COLO829 (cell line): ENCODE measurements at places on chromosomes 1 and 21.
A peak's percentile ranks its signal among the peaks of the same experiment; 100 is the strongest.

DNA sequence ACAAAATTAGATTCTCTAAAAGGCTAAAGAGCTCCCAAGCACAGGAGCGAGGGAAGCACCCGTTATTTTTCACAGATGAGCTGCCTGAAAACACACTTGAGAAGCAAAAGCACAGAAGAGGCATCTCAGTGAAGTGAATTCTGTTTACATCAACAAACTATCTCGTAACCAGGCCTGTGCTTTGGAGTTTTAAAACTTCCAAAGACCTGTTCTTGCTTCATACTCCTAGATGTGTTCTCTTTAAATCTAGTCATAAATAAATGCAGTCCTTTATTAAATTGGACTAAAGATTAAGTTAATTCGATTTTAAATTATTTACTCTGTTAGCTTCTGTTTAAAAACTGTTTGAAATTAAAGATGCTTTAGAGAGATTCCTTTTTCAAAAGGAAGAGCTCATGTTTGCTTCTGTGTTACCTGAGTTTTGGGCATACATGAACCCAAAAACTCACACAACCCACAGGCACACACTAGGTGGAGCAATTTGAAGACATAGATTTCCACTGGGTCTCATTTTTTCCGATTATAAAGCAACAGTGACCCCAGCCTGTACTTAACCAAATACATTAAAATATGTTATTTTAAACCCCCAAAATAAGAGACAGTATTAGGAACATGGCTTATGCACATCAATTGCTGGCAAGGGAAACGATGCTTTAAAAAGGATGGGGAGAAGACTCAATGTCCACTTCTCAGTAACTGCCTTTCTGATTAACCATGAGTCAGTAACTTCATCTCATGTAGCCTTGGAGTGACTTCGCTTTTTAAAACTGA, 648.2 kb downstream of the SMYD3 start:
- no peak for DNase-seq

- DNase-seq, result no peak
Observed at GRCh38 chr1:151504252-151504651, 6.9 kb upstream of the CGN start.

DNA sequence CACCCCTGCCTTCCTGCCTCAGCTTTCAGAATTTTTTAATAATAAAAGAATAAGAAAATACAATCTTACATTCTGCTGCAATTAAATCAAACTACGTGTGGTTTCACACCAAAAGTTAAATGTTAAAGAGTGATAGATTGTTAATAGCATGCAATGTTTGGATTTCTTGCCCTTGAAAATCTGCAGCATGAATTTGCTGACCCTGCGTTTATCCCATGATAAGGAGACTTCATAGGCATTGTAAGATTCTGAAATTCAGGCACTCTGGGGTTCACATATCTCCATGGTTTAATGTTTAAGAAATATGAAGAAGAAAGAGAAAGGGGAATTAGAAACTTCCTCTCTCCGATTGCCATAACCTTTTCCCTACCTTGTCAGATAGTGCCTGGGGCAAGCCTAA, 1616.2 kb upstream of the B3GALT2 start:
- DNase-seq, result no peak

- DNase-seq, result no peak
Observed at GRCh38 chr1:108140936-108141335, 59.2 kb downstream of the SLC25A24 start.

DNA sequence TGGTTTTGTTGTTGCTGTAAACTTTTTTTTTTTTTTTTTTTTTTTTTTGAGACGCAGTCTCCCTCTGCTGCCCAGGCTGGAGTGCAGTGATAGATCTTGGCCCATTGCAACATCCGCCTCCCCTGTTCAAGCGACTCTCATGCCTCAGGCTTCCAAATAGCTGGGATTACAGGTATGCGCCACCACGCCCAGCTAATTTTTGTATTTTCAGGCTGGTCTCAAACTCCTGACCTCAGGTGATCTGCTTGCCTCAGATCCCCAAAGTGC, 78.9 kb upstream of the SLC45A1 start:
- DNase-seq, result no peak

DNA sequence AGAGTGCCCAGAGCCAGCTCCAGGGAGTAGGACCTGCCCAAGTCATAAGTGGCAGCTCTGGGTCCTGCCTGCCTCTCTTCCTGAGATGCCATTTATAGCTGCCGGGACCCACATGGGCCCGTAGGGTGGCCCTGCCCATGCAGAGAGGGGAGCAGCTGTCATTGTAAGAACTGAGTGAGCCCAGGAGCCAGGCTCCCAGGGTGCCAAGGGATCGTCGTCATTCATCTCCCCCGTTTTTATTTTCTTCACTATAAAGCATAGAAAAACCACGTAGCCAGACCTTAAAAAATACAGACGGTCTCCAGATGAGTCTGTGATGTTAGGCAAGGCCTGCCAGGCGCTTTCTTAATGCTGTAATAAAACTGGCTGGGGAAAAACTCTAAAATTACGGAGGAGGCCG, 90.7 kb downstream of the IGSF21 start:
- DNase-seq, result no peak

DNA sequence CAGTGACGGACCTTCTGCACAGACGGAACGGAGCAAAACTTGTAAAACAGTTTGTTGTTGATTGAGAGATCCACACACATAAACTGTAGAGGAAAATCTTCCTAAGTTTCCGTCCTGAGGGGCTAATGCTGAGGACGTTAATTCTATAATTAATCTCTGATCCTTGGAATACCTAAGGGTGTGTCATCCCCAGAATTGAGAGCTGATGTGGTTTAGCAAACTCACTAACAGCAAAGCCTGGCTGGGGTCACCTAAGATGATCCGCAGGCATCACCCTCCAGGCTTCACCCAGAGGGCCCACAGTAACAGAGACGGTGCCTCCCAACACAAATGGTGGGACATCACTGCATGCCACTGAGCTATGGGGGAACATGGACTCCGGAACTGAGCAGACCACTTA, 97.5 kb downstream of the SMYD2 start:
- no peak for DNase-seq

- peak; percentile 10 for DNase-seq
Observed at GRCh38 chr1:65605621-65606020, 185.2 kb downstream of the LEPR start.

GRCh38 chr1:116112388-116113140, 1.4 kb downstream of the MAB21L3 start:
- no peak for DNase-seq

DNA sequence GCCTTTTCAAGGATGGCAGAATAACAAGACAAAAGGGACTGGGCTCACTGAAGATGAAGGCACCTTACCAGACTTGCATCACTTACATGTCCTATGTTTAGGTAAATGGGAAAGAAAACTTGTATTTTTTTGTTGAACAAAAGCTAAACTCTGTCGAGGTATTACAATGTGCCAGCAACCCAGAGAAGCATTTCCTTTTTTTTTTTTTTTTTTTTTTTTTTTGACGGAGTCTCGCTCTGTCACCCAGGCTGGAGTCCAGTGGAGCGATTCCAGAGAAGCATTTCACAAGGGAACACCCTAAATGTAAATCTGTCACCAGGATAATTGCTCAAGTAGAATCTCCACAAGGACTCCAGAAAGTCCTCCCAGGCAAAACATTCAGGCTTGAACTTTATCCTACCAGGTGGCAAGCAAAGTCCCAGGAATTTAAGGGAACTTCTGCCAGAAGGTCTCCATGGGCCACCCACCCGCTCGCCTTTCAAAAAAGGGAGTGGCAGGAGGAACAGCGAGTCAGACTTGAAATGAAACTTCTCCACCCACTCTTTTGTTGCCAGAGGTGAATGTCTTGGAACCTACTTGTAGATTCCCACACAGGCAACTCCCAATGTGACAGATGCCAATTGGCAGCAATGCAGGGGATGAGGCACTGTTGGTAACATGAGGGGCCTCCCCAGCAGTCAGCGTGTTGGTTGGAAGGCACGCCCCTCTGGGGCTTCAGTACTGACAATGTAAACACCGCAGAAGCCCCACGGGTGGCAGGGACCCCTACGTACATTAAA, 125.0 kb downstream of the TIAM1 start:
- DNase-seq, result no peak

DNA sequence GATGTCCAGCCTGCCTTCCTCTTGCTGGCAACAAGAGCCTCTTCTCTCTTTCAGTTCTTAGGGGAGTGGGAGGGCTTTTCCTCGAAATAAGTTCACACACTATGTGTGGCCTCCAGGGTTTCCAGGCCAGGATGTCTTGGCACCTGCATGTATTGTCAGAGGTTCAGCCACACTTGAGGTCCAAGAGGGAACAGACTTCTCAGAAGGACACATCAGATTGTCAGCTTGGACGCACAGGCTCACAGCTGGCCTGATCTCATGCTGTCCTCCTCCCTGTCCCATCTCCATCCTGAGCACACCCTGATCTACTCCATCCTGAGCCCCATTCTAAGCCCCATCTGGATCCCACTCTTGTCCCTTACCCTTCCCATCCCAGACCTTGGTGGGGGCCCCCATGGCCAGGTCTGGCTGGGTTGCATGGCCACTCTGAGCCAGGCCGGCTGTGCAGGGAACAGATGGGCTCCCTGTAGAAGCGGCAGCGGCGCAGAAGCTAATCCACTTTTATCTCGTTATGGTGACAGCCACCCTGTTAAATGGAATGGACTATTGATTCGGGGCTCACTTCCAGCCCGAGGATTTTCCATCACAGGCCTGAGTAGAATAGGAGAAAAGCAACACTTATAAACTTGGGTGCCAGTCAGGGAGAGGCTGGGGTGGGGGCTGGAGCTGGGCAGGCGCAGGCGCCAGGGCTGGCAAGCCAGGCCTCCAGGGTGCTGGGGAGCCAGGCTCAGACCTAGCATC, 85.1 kb upstream of the CSF3R start:
- no peak for DNase-seq

GRCh38 chr1:169122976-169123375, 16.5 kb downstream of the ATP1B1 start:
- DNase-seq, result no peak

GRCh38 chr1:3690282-3691065, 38.2 kb downstream of the TP73 start:
- DNase-seq, result no peak

DNA sequence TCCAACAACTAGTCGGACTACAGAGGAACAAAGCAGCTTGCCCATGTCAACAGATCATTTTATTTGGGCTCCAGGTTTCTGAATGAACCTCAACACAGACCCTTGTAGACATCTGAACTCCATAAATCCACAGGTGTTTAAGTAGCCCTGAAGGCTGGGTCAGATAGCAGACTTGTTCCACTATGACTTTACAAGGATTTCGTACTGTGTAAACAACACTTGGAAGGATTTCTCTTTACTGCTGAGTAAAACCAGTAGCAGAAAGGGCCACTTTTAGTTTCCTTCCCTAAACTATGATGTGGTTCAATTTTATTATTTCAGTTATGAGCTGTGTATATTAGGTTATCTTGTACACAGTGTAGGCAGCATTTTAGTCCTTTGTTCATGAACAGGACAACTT, 316.4 kb upstream of the ADGRL2 start:
- DNase-seq, result no peak

GRCh38 chr1:93500275-93500674, 52.4 kb downstream of the FNBP1L start:
- no peak for DNase-seq

DNA sequence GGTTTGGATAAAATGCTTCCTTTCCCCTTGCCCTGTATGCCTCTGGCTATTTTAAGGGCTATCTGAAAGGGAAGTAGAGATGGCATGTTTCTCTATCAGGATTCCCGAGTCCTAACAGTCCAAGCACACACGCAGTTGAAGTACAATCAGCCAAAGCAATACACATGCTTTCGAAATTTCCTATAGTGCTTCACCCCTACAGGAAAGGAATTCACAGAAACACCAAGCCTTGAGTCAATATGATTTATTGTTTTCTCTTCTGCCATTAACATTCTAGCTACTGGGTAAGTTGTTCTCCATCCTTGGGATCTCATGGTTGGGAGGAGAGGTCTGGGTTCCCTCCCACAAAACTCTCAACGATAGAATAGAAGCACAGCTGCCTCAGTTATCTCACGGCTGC, 8.7 kb downstream of the ITLN1 start:
- no peak for DNase-seq

DNA sequence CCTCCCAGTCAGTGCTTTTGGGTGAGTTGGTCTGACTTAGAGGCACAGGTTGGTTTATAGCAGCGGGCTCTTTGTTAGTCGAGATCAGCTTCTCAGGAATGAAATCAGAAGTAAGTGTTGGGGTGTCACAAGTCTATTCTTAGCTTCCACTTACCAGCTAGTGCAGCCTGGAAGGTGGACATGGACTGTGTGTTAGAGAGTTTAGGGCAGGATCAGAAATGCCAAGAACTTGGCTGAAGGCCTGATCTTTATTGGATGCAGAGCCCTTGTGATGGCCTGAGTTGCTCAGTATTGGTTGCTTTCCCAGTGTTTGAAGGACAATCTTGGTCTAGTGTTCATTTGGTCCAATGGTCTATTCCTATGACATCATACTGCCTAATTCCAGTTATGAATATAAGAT, 377.0 kb upstream of the USP24 start:
- no peak for DNase-seq

- no peak for DNase-seq
Observed at GRCh38 chr1:4868521-4868920, 214.1 kb downstream of the AJAP1 start.

- DNase-seq, result no peak
Observed at GRCh38 chr1:119947468-119947867, 51.2 kb upstream of the ADAM30 start.

GRCh38 chr1:236612349-236612748, 8.0 kb upstream of the HEATR1 start:
- DNase-seq, result no peak

DNA sequence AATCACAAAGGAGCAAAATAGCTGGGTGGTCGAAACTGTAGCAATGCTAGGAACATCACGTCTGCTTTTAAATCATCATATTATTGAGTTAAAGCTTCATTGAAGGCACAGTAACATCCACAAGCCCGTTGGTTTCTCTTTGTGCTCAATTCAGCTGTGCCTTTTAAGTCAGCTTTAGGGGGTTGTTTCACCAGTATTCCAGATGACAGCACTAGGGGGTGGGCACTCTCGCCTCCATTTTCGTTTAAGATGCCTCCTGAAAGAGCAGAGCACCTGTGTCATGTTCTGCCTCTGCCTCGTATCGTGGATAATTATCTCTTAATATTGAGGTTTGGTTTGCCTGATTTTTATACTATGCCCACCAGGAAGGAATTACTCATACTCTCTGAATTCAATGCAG, 139.8 kb upstream of the PTBP2 start:
- DNase-seq, result no peak

DNA sequence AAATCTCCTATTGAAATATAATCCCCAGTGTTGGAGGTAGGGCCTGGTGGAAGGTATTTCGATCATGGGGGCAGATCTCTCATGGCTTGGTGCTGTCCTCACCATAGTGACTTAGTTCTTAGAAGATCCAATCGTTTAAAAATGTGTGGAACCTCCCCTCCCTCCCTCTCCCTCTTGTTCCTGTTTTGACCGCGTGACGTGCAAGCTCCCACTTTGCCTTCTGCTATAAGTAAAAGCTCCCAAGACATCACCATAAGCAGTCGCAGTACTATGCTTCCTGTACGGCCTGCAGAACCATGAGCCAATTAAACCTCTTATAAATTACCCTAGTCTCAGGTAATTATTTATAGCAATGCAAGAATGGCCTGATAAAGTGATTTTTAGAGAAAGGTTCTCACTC, 10.9 kb upstream of the RGS2 start:
- DNase-seq, result no peak

- peak; percentile 78 for DNase-seq
Observed at GRCh38 chr1:224502459-224503160, 68.0 kb upstream of the WDR26 start.

- DNase-seq, result no peak
Observed at GRCh38 chr1:86713477-86713876, 9.1 kb downstream of the SH3GLB1 start.

GRCh38 chr1:26739329-26739914, 43.6 kb downstream of the ARID1A start:
- no peak for DNase-seq
